ENCODE measurements at places on chromosomes 2 and 18.
A peak's percentile ranks its signal among the peaks of the same experiment; 100 is the strongest.

DNA sequence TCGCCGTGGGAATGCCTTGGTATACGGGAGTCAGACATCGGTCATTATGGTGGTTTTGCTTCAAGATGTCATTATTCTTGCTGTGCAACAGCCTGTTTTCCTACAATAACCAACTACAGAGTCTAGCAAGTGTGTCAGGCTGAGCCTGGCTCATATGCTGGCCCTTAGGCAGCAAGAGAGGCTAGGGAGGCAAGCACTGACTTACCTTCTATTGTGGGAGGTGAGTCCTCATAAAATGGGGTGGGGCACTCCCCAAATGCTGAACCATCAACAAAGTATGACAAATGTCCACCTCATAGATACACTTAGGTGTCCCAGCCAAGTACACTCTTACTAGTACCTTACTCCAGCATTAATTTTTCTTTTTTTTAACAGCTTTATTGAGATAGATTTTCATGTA lies 77.0 kb upstream of the ATL2 start:
- no peak for DNase-seq

DNA sequence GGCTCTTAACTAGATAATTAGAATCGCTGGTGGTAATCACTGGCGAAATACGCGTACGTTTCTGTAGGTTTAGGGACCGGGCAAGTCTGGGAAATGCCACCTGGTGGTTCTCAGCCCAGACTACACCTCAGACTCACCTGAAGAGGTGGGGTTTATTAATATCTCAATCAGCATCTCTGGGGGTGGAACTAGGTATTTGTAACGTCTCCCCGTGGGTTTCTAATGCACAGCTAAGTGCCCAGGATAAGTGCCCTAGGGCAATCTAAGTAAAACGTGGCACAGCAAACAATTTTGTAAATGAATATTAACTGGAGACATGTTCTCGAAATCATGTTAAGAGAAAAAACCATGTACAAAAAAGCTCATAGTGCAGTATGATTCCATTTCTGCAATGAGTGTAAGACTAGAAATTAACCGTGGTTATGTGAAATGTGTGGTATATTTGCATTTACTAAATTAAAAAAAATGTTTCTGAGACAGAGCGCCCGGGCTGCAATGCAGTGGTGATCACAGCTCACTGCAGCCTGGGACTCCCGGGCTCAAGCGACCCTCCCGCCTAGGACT lies 760 bp upstream of the CNOT11 start:
- DNase-seq = peak; percentile 22

DNA sequence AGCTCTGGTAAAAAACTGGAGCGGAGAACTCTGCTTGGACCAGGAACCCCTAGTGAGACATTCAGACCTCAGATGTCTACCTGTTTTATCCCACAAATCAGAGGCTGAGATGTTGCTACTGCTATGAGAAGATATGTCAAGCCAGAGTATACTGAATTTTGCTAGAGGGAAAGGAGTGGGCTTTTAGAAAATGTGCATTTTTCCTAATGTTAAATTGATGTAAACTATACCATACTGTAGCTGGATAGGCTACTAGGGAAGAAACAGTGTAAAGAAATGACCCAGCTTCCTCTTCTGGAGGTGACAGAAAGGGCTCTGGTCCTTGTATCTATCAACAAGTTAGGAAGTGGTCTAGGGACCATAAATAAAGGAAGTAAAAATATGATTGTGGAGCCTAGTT lies 65.0 kb downstream of the SLC39A10 start:
- DNase-seq = no peak

GRCh38 chr2:150207979-150208378 lies 279.5 kb downstream of the RND3 start:
- DNase-seq = no peak

GRCh38 chr2:24082787-24083566 lies 1.7 kb downstream of the TP53I3 start:
- no peak for DNase-seq

DNA sequence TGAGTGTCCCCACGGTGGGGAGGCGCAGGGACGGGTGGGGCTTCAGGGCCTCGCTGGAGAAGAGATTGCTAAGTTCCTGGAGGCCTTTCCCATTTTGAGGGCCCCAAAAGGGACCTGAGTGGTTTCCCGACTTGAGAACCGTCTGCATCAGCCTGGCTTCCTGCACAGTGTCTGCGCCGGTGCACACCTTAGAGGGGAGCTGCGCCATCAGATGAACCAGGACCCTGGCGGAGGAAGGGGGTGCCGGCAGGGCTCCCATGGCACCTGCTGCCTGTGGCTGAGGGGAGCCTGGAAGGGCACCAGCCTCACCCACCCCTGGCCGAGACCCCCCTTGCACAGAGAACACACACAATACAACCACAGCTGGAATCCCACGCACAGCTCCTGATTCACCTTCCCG lies 465.1 kb upstream of the MYT1L start:
- no peak for DNase-seq

GRCh38 chr2:176117823-176118371 lies 1.3 kb downstream of the HOXD10 start:
- DNase-seq = no peak

DNA sequence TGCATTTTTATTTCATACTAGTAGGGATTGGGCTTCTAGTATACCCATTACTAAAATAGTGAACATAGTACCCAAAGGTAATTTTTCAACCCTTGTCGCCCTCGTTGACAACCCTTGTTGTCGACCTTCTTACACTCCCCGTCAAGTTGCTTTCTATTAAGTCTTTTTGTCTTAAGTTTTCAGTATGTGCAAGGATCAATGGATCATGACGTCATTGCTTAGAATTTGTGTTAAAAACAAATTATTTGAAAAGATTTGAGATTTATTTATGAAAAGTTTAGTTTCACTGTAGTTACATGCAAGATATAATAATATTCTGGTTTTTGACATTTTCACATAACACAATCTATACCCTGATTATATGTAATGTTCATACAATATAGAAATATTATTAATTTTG lies 110.4 kb downstream of the CBLN2 start:
- no peak for DNase-seq

- DNase-seq = no peak
These were observed 321.4 kb downstream of the AFF3 start for GRCh38 chr2:99821039-99821438.

GRCh38 chr2:99697811-99698568 lies 208.2 kb upstream of the REV1 start:
- DNase-seq = no peak

GRCh38 chr2:227154986-227155774 lies 8.8 kb downstream of the COL4A4 start:
- DNase-seq = no peak

- no peak for DNase-seq
These were observed 127.2 kb upstream of the MAPRE2 start for GRCh38 chr18:34913837-34914661.

- DNase-seq = no peak
These were observed 225.1 kb downstream of the TMEM182 start for GRCh38 chr2:102986826-102987490.

- DNase-seq = no peak
These were observed 255.6 kb downstream of the OSR1 start for GRCh38 chr2:19102696-19103423.

DNA sequence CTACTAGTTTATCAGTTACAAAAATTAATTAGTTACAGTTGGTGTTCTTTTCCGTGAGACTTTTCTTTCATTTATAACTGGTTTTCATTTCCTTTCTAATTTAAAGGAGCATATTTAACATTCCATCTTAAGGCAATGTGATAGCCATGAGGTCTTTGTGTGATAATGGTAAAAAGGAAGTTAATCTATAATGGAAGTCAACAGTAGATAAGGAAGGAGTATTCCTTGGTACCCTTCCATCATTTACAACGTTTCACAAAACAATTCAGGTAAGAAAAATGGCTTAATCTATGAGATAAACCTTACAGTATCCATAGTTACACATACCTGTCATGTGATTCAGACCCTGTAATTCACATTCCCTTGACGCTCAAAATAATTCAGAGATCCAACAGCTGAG lies 525.4 kb upstream of the VWC2L start:
- DNase-seq = no peak

DNA sequence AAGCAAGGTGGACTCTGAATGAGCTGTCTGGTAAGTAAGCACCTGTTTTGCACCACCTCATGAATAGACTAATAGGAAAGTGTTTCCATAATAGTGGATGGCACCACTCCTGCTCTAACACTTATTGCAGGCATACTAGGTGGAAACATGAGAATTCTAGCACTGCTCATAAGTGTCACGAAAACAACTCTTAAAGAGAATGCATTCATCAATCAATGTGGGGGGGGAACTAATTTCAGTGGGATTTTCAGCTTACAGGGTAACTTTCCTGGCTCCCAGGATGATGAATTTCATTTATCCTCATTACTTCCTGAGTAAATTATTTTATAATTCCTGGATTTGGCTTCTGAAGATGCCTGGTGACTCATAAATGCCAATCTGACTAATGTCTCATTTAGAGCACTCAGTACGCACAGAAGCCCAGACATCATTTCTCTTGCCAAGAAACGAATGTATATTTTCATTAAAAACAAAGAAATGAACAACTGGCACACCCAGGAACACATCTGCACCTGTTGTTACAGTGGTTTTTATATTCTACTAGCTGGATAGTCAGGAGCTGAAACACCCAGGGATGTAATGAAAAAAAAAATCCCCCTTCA lies 129.6 kb downstream of the PID1 start:
- no peak for DNase-seq

DNA sequence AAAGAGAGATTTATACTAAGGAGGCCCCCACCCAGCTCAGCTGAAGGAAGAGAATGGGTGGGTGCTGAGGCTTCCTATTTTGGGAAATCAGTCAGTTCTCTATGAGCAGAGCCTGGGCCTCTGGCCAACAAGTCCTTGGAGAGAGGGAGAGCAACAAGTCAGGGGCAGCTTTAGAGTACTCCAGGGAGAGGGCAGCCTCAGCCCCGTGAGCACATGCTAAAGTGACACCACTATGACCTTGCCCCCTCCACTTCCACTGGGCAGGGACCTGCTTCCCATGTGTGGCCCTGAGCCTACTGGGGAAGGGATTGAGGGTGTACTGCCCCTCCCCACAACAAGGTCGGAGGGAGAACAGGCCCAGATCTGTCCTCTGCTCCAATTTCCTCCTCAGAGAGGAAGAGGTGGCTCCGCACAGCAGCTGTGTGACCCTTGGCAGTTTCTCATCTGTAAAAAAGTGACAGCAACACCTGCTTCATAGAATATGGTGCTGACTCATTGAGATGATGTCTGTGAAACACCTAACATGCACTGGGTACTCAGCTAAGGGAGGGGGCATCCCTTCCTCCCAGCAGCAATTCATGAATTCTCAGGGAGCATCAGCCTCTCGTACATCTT lies 72.9 kb downstream of the CLHC1 start:
- DNase-seq = no peak

- DNase-seq = no peak
These were observed 83.8 kb downstream of the PARD3B start for GRCh38 chr2:204628926-204629712.

GRCh38 chr18:44893966-44894365 lies 213.3 kb downstream of the SETBP1 start:
- DNase-seq = no peak

- DNase-seq = no peak
These were observed 8.2 kb downstream of the GDF7 start for GRCh38 chr2:20674974-20675679.

DNA sequence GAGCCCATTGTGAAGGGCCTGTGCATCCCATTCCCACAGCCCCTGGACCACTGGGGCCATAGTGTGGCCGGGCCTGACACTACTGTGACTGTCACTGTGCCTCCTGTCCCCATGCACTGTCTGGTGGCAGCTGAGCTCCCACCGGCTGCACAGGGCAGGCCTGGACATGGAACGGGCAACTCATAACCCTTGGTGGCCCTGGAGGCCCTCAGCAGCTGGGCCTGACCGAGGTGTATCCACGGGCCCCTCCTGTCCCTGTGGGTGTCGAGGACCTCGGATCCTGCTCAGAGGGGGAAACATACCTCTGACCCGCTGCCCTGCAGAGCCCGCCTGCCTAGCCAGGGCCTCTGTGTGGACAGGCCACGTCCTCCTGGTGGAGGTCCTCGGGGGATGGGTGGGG lies 7.8 kb upstream of the GAL3ST2 start:
- DNase-seq = no peak

GRCh38 chr18:25976554-25976953 lies 113.9 kb downstream of the SS18 start:
- no peak for DNase-seq

DNA sequence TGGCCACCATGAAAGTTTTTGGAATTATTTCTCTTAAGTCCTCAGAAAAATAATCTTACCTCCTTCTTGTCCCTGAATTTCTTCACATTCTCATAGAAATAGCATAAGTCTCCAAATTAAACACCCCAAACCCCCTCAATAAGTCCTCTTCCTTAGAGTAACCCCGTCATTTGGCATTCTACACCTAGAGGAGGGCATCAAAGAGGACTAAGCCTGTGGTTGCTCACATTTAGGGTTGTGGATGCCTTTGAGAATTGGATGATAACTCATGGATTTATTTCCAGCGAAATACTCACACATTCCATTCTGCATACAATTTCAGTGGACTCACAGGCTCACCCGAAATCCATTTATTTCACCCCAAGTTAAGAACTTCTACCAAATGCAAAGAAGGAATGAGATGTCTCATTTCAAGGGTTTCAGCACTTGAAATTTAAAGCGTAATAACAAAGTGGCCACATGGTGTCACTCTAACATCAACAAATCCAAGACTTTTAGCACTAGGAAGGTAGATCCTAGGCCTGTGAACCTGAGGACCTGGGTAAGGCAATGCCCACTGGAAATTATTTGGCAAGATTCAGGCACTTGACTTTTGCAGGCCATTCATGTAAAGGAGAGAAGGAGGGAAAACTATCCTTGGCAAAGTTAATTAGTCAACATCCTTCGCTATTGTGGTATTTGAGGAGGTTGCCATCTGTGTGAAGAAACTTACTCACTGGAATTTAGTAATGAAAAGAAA lies 24.6 kb downstream of the DYTN start:
- peak; percentile 61 for DNase-seq

GRCh38 chr18:70333757-70334156 lies 44.9 kb downstream of the SOCS6 start:
- no peak for DNase-seq

DNA sequence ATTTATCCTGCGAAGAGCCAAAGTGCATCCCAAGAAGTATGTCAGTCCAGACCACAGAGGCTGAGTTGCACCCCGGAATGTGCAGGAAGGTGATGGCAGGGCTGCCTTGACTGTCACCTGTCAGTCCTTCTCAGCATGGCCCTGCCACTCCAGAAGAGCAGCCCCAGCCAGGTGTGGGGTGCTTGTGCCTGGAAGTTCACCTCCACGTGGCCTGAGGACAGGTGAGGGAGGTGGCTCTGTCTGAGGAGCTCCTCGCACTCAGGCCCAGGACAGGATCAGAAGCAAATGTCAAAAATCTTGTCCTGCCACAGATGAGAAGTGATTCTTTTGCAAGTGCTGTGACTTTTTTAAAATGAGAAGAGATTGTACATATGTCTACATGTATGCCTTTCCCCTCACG lies 31.4 kb upstream of the B3GNT7 start:
- no peak for DNase-seq

- DNase-seq = no peak
These were observed 76.2 kb downstream of the TPO start for GRCh38 chr2:1489486-1489885.
